Naive B cell (primary cell): ENCODE measurements at places on chromosomes 1 and 21. TPM values are rescaled to one million over a fixed set of nuclear protein-coding genes. Genes with fewer than 3 reads are reported as not detected.

DNA sequence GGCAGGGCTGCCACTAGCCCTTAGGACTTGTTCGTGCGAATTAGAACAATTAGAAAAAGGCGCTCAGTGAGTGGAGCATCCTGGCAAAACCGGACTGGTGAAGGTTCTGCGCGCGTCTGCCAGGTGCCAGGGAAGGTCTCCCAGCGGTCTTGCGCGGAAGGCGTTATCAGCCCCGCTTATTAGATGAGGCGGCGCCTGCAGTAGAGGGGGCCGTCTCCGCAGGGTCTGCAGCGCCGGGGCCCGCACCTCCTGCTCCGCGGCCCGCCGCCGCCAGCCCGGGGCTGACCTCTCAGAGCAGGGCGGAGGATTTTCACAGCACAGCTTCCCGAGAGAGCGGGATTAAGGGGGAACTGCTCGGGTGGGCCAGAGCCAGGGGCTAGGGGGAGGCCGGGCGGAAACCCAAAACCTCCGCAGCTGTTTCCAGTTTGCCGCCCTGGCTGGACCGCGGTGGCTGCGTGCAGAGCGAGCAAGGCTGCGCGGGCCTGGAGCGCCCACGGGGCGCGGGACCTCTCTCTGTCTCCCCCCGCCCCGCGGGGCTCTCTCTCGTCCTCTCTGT lies 155.2 kb downstream of the FOXD2 start:
- no peaks in the 10 kb centered on the region for H3K36me3 ChIP-seq
- H3K4me1 ChIP-seq: peaks cover 5% of the 10 kb centered on the region
- peaks cover 10% of the 10 kb centered on the region for H3K27me3 ChIP-seq
- no peak for DNase-seq
- no peak overlapping the region for H3K4me3 ChIP-seq

DNA sequence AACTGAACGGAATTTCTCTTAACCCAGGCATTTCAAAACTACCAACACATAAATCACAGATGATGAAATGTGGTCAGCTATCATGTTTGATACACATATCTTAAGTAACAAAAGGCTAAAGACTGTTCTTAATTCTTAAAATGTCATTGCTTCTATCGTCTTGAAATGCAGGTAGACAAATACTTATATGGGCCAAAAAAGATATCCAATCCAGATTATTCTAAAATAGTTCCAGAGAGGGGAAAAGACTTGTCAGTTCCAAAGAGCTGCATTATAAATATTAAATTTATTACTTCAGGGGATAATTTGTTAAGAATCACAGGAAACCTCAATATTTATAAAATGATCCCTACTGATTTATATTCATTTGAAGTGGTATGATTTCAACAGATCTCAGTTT lies 259.4 kb downstream of the FAF1 start:
- H3K36me3 ChIP-seq: peaks cover 7% of the 10 kb centered on the region
- H3K4me3 ChIP-seq: no peak overlapping the region
- no peaks in the 10 kb centered on the region for H3K4me1 ChIP-seq
- DNase-seq: no peak

GRCh38 chr1:196078691-196079090 lies 529.5 kb downstream of the KCNT2 start:
- H3K36me3 ChIP-seq: no peaks in the 10 kb centered on the region
- H3K4me3 ChIP-seq: no peak overlapping the region
- no peak for DNase-seq
- H3K27me3 ChIP-seq: no peaks in the 10 kb centered on the region
- H3K4me1 ChIP-seq: no peaks in the 10 kb centered on the region
- no peak overlapping the region for H3K27ac ChIP-seq

GRCh38 chr1:212667223-212668139 lies 32.2 kb downstream of the BATF3 start:
- no peak overlapping the region for H3K27ac ChIP-seq
- H3K27me3 ChIP-seq: peaks cover 34% of the 10 kb centered on the region
- peaks cover 17% of the 10 kb centered on the region for H3K4me1 ChIP-seq

DNA sequence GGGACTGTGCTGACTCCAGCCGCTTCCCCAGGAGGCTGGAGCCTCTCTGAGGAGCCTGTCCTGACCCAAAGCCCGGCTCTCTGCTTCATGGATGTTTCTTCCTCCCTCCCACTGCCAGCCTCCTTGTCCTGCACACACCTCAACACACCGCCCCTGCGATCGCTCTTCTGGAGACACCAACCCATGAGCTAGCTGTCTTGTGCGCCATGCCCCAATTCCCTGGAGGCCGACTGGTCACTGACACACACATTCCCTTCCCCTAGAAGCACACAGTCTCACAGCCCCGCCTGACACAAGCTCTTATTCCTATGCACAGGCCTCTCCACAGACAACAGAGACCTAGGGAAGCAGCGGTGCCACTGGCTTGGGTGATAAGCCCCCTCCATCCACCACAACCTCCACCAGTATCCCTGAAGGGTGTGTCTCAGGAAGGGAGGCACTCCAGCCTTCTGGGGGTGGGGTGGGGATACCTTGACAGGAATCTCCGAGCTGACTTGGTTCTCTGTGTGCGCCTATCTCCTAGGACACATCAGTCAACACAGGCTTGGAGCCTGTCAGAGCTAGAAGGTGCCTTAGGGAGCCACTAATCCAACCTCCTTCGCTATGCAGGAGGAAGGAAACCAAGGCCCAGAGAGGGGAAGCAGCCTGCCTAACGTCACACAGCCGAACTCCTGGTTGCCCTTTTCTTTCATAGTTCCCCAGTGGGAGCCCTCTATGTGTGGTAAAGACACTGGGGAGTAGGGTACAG lies 31.1 kb downstream of the AHDC1 start:
- H3K36me3 ChIP-seq: no peaks in the 10 kb centered on the region
- no peak overlapping the region for H3K4me3 ChIP-seq
- H3K27ac ChIP-seq: peak overlapping the region; percentile 40
- peaks cover 57% of the 10 kb centered on the region for H3K4me1 ChIP-seq
- H3K27me3 ChIP-seq: no peaks in the 10 kb centered on the region

Gene SYT2
- 0.12 TPM for polyA plus RNA-seq

GRCh38 chr1:160821627-160822026 lies 25.7 kb downstream of the LY9 start:
- no peak overlapping the region for H3K27ac ChIP-seq
- peaks cover 17% of the 10 kb centered on the region for H3K36me3 ChIP-seq
- no peak for DNase-seq
- no peak overlapping the region for H3K4me3 ChIP-seq
- no peaks in the 10 kb centered on the region for H3K4me1 ChIP-seq

GRCh38 chr1:27536767-27537166 lies 46.8 kb upstream of the WASF2 start:
- no peaks in the 10 kb centered on the region for H3K36me3 ChIP-seq
- peaks cover 4% of the 10 kb centered on the region for H3K4me1 ChIP-seq
- no peaks in the 10 kb centered on the region for H3K27me3 ChIP-seq

Gene KRTAP19-1
- not detected for polyA plus RNA-seq

Gene RNF186
- polyA plus RNA-seq: not detected

DNA sequence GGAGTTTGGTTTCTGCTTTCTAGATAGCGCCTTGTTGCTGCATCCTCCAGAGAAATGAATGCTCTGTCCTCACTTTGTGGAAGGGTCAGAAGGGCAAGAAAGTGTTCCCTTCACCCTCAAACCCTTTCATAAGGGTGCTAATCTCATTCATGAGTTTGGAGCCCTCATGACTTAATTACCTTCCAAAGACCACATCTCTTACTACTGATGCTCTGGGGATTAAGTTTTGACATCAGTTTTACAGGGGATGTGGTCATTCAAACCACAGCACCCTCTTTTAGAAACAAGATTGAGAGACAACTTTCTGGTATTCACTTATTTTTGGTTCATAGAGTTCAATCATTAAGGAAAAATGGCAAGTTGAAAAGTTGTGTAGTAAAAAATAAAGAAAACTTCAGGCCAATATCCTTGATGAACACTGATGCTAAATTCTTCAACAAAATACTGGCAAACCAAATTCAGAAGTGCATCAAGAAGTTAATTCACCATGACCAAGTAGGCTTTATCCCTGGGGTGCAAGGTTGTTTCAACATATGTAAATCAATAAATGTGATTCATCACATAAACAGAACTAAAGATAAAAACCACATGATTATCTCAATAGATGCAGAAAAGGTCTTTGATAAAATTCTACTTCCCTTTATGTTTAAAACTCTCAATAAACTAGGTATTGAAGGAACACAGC lies 442.1 kb downstream of the PTBP2 start:
- H3K27ac ChIP-seq: peak overlapping the region; percentile 43
- no peaks in the 10 kb centered on the region for H3K36me3 ChIP-seq
- peak overlapping the region; percentile 33 for H3K4me3 ChIP-seq
- H3K4me1 ChIP-seq: peaks cover 42% of the 10 kb centered on the region
- peak; percentile 3 for DNase-seq

- H3K27me3 ChIP-seq: peaks cover 4% of the 10 kb centered on the region
- H3K36me3 ChIP-seq: no peaks in the 10 kb centered on the region
- H3K4me1 ChIP-seq: peaks cover 6% of the 10 kb centered on the region
- DNase-seq: no peak
These were observed 177.5 kb downstream of the LMO4 start for GRCh38 chr1:87506147-87506546.

GRCh38 chr1:57206038-57206437 lies 217.8 kb downstream of the DAB1 start:
- H3K36me3 ChIP-seq: no peaks in the 10 kb centered on the region
- H3K27me3 ChIP-seq: no peaks in the 10 kb centered on the region
- no peak overlapping the region for H3K27ac ChIP-seq
- DNase-seq: no peak
- no peak overlapping the region for H3K4me3 ChIP-seq
- no peaks in the 10 kb centered on the region for H3K4me1 ChIP-seq

Gene VASH2
- polyA plus RNA-seq: 0.51 TPM

DNA sequence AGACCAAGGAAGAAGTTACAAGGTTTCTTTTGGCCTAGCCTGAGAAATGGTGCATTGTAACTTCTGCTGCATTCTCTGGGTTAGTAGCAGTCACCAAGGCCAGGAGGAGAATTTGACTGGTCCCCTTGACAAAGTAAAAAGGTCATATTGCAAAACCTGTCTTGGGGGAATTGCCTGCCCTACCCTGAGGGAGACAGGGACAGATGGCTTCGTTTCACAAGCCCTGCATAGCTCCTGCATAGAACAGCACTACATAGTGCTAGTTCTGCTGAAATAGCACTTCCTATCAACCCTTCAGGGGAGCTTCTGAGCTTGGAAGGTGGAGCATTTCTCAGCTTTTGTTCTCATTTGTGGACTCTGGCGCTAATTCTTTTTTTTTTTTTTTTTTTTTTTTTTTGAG lies 20.4 kb upstream of the AK2 start:
- no peaks in the 10 kb centered on the region for H3K36me3 ChIP-seq
- peaks cover 14% of the 10 kb centered on the region for H3K4me1 ChIP-seq
- H3K4me3 ChIP-seq: no peak overlapping the region
- peaks cover 4% of the 10 kb centered on the region for H3K27me3 ChIP-seq
- DNase-seq: no peak
- H3K27ac ChIP-seq: no peak overlapping the region

GRCh38 chr1:227490478-227490877 lies 72.9 kb upstream of the ZNF678 start:
- no peak overlapping the region for H3K27ac ChIP-seq
- H3K4me3 ChIP-seq: no peak overlapping the region
- peaks cover 9% of the 10 kb centered on the region for H3K4me1 ChIP-seq
- H3K27me3 ChIP-seq: no peaks in the 10 kb centered on the region

DNA sequence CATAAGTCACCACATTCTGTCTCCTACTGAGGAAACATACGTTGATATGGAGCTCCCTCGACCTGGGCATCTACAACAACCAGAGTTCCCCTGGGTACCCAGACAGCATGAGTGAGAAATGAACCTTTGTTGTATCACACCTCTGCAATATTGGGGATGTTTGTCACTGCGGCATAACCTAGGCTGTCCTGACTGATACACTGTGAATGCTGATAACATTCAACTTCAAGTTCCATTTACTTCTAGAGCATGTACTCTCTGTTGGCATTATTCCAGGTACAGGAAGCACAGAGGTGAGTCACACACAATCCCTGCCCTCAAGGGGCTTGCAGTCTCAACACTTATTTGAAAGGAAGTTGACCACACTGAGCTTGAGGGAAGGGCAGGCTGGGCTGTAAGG lies 65.6 kb downstream of the HTR6 start:
- no peaks in the 10 kb centered on the region for H3K4me1 ChIP-seq
- H3K27me3 ChIP-seq: no peaks in the 10 kb centered on the region
- H3K4me3 ChIP-seq: no peak overlapping the region
- peaks cover 37% of the 10 kb centered on the region for H3K36me3 ChIP-seq
- no peak for DNase-seq

- no peak for DNase-seq
- no peaks in the 10 kb centered on the region for H3K4me1 ChIP-seq
- no peak overlapping the region for H3K4me3 ChIP-seq
- H3K36me3 ChIP-seq: no peaks in the 10 kb centered on the region
These were observed 18.9 kb upstream of the IGSF5 start for GRCh38 chr21:39726133-39726532.

DNA sequence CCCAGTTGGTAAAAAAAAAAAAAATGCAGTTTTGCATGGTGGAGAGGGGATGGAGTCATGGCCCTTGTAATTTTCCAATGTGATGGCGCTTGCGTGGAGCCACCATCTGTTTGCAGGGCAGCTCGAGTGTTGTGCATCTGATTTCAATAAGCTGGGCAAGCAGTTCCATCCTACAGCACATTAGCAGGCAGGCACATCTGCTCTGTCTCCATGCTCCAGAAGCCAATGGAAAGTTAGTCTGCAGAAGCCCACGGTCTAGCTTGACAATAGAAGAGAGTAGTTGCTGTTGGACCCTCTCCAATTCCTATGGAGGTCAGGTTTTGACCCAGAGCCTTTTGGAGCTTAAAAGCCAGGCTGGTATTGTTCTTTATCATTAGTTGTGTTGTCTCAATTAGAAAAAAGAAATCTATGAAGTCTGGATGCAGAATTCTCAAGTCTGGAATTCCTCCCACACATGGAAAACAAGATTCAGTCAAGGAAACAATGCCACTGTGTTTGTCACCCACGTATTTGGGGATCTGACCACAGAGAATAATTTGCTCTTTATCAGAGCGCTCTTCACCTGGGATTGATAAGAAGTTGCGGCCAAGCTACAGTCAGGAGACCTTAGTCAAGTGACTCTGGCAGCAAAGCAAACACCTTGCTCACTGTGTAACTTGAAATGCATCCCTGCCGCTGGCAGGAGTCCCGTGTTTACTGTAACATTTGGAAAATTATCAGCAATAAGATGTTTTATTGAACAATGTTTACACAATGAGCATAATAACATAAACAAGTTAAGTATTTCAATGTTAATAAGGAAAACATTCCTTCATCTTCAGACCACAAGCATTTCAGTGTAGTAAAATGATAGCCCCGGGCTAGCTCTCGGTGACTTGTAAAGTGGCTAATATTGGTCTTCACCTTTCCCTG lies 20.7 kb downstream of the NGF start:
- H3K36me3 ChIP-seq: no peaks in the 10 kb centered on the region
- H3K27ac ChIP-seq: no peak overlapping the region
- H3K27me3 ChIP-seq: peaks cover 20% of the 10 kb centered on the region

Gene MIXL1
- 0.23 TPM for polyA plus RNA-seq

Gene TAS1R3
- polyA plus RNA-seq: not detected

GRCh38 chr1:12441414-12442105 lies 176.4 kb downstream of the DHRS3 start:
- no peak overlapping the region for H3K27ac ChIP-seq
- no peak for DNase-seq

Gene PDC
- polyA plus RNA-seq: not detected
